ENCODE measurements at places on chromosomes 16 and 17.

GRCh38 chr16:17776888-17777287 is 306.1 kb upstream of the XYLT1 start:
- DNase-seq: no peak

GRCh38 chr16:3348547-3349167 is 7.0 kb upstream of the OR2C1 start:
- DNase-seq: no peak

DNA sequence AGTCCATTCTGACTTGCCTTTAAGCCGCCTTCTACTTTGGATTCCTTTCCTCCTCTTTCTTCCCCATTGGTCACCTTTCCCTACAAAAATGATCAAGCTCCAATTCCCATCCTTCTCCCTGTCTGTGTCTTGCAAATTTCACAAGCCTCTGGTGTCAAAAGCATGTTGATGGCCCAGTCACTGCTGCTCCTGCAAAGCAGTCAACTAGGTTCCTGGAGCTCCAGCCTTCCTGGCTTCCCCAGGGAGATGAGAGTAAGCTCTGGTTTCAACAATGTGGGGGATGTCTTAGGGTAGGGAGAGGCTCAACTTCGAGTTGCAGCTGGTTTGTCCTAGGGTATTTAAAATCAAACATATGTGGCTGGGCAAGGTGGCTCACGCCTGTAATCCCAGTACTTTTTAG is 36.1 kb upstream of the HELZ start:
- peak; percentile 46 for DNase-seq

- DNase-seq: no peak
These were observed 7.2 kb upstream of the SIAH1 start for GRCh38 chr16:48392407-48392806.

DNA sequence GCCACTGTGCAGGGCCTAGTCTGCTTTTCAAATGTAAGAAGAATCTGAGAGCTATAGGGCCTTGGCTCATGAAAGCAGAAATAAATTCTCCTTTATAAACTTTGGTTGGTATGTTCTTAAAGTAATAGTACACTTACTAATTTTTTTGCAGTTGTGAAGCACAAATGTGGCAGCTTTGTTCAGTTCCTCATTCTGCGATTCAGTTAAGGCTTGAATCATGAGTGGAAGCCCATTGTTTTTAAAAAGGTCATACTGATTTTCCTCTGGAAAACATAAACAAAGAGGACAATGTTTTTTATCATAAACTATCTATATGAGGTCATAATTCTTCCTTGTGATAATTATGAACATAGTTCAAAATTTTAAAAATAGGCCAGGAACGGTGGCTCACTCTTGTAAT is 23.6 kb upstream of the DYNC1LI2 start:
- no peak for DNase-seq

DNA sequence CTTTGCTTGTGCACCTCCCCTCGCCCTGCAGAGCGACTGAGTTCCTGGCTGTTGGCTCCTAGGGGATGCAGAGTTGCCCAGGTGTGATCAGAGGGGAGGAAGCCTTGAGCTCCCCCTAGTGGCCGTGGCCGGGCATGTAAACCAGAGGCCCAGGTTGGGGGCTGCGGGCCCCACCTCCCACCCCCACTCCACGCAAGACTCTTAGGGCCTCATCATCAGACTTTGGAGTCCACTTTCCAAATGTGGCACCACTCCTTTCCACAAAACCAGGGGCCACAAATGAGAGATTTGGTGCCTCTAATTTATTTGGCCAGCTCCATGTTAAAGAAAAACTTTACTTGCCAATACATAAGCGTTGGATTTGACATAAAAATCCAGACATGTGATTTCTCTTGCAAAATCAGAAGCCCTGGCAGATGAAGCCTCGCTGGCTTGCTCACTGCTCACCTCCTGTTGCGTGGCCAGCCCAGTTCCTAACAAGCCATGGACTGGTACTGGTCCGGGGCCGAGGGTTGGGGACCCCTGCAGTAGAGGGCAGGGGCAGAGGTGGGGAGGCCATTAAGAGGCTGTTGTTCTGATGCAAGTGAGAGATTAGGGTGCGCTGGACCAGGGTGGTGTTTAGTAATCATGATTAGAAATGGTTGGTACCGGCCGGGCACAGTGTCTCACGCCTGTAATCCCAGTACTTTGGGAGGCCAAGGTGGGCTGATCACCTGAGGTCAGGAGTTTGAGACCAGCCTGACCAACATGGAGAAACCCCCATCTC is 28.7 kb upstream of the GAS7 start:
- no peak for DNase-seq

DNA sequence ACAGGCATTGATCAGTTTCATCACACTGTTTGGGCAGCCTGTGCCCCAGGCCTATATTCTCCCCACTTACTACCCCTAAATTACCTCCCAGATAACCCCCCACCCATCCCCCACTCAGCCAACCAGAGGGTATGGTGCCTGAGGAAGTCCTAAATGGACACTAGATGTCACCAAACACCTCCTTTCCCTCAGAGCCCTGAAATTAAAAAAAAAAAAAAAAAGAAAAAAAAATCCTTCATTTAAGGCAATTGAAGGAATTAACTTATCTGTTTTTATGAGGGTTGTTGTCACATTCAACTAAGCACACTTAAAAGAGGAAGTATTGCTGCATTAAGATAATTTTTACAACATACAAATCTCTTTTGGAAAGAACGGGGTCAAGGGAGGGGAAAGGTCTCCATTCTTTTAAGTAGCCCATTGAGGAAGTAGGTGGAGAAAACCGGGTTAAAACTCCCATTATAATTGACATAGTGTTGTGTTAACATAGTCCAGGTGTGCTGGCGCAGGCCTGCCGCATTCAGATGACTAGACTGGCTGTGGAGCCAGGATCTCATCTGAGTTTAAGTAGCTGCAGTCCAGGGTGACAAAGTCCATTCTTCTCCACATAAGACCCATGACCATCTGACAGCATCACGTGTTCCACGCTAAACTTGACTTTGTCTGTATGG is 46.3 kb downstream of the SNX11 start:
- no peak for DNase-seq

DNA sequence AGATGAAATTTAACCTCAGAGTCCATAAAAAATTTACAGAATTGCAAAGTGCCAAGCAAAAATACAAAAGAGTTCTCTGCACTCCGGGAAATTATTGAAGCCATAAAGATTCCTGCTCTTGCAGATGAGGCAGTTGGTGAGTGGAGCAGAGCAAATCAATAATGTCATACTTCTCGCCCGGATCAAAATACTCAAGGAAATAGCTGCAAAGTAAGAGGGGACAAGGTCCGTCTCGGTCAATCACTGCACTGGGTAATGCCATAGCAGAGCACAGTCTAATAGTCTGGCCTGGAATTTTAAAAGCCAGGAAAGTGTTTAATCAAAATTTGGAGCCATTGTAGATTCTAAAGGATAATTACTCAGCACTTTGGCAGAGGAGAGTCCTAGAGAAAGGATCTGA is 58.9 kb downstream of the GP2 start:
- DNase-seq: no peak

DNA sequence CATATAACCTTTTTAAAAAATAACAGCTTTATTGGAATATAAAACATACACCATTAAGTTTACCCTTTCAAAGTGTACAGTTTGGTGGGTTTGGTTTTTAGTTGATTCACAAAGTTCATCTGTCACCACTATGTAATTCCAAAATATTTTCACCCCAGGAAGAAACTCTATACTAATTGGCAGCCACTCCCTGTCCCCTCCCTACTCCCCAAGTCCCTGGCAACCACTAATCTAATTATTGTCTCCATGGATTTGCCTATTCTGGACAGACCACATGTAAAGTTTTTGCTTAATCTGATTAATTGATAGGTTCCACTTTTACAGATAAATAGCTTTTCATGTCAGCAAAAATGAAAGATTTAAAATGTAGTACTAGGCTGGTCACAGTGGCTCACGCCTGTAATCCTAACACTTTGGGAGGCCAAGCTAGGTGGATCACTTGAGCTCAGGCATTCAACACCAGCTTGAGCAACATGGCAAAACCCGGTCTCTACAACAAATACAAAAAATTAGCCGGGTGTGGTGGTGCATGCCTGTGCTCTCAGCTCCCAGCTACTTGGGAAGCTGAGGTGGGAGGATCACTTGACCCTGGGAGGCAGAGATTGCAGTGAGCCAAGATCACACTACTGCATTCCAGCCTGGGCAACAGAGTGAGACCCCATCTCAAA is 25.0 kb upstream of the MAPK3 start:
- no peak for DNase-seq

GRCh38 chr17:73069164-73069770 is 23.2 kb downstream of the SLC39A11 start:
- peak; percentile 63 for DNase-seq

GRCh38 chr16:85067024-85067423 is 39.4 kb downstream of the KIAA0513 start:
- no peak for DNase-seq

- no peak for DNase-seq
These were observed 133.7 kb downstream of the GSG1L start for GRCh38 chr16:27929818-27930217.

DNA sequence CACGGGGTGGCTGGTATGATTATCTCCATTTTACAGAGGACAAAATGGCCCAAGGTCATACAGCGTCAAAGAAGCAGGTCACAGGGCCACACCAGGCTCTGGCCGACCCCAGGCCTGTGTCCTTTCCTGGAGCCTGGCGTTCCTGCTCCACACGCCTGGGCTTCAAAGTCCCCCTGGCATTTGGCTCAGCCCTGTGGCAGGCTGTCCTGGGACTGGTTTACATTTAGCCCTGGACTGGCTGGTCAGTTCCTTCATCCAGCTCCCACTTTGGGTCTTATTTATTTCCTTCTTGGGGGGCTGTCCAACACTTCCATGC is 15.3 kb downstream of the TBX2 start:
- DNase-seq: no peak

DNA sequence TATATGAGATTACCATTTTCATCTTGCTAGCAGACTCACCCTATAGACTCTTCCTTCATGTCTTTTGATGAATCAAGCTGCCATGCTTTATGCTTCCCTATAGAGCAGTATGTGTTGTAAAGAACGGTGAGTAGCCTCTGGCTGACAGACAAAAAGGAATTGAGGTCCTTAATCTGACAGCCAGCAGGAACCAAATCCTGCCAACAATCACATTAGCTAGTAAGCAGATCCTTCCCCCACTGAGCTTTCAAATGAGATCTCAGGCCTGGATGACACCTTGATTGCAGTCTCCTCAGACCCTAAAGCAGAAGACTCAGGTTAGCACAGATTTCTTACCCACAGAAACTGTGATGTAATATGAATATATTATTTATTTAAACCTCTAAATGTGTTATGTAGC is 577.0 kb downstream of the CDH11 start:
- DNase-seq: no peak

- DNase-seq: no peak
These were observed at the start of gene KCNJ16 for GRCh38 chr17:70074956-70075355. TSS of gene KCNJ16 (plus strand) at chr17:70075225. CDS start at chr17:70132088, 56,863 bp downstream.

- no peak for DNase-seq
These were observed at the start of gene NME4 for GRCh38 chr16:397135-397661. TSS of gene NME4 (plus strand) at chr16:397199. CDS start at chr16:397223, 24 bp downstream.

DNA sequence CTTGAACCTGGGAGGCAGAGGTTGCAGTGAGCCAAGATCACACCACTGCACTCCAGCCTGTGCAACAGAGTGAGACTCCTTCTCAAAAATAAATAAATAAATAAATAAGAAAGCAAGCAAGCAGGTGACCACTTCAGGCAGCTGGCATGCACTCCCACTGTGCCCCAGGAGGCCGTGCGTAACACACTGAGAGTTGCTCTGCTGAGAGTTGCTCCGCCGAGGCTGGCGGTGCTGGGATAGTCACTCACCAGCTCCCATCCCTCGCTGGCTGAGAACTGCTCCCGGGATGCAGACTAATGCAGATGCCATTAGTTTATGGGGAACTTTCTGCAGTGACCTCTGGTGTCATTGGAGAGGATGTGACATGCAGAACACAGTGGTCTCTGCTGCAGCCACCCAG is 105.7 kb upstream of the PLCG2 start:
- DNase-seq: no peak

DNA sequence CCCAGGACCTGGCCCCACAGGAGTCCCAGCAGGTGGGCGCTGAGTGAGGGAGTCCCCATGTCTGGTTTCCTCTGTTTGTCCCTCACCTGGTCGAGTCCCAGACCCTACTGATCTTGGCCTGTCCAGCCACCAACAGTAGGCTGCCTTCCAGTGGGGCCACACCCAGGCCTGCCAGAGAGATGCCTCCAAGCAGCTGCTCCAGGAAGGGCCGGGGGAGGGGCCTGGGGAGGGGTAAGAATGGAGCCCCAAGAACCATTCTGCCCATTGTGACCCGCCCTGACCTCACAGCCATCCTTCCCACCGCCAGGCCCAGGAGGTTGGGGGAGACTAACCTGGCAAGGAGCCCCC is 736 bp downstream of the SPATA20 start:
- no peak for DNase-seq

GRCh38 chr17:9115214-9116191 is 94.2 kb downstream of the NTN1 start:
- no peak for DNase-seq

DNA sequence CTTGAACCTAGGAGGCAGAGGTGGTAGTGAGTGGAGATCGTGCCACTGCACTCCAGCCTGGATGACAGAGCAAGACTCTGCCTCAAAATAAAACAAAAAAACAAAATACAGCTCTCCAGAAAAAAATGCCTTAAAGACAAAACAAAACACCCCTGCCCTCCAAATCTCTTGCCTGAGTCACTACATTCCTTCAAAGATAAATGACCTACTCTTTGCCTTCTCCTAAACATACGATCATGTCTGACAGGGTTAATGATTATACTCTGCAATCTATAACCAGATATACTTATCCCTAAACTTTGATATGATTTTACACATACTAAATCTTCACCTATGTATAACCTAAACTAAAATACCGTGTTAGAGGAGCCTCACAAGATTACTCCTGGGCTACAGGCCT is 1.4 kb upstream of the SETD6 start:
- no peak for DNase-seq

DNA sequence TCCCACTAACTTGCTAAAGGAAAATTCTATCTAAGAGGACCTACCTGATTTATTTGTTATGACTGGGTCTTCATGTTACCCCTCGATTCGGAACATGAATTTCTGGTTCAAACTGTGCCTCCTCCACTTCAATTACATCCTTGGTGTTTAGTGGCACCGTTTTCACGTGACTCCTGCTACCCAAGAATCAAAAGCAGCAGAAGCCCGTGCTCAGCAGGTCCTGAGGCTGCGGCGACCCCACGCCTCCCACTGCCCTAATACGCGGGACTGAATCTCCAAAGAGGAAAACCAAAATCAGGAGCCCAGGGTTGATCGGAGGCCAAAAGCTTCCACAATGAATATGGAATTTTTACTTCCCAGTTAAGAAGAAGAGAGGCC is 94.0 kb upstream of the METRNL start:
- DNase-seq: no peak

GRCh38 chr17:7014995-7015958 is 2.9 kb downstream of the RNASEK start:
- no peak for DNase-seq

DNA sequence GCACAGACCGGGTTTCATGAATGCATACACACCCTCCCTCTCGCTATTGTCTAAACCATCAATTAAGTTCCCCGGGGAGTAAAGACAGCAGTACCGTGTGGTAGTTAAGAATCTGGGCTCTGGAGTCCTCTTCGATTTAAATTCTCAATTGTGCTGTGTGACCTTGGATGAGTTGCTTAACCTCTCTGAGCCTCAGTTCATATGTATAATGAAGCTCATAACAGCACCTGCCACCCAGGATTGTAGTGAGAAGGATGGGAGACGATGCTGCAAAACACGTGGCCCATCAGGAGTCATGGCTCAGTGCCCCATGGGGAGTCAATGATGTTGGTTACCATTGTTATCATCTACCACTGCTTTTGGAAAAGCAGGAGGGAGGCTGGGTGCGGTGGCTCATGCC is 34.5 kb upstream of the KDM8 start:
- no peak for DNase-seq

All from DMS 273 treated with DMSO at 0.1 percent for 48 hours (cell line).